Stimulated activated CD8-positive, alpha-beta memory T cell treated with anti-CD3 and anti-CD28 coated beads, Interleukin-15, amount 100 ng/mL, for 48 hours (primary cell): ENCODE measurements at places on chromosomes 12 and 14.

DNA sequence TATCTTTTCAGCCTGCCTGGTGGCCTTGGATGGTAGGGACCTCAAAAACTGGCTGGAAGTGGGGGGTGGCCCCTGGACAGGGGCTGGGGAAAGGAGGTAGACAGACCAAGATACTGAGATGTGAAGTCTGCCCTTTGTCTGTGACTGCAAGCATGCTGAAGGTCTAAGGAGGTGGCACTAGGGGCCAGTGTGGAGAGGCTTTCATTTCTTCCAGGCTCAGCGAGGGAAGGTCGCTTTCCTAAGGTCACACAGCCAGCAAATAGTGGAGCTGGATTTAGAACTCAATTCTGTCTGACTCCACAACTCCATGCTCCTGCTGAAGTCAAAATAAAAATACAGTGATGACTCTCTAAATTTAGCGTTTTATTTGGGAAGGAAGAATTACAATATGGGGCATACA is 11.3 kb upstream of the PLBD2 start:
- no peak for DNase-seq

GRCh38 chr12:19893514-19893913 is 454.2 kb downstream of the AEBP2 start:
- no peak for DNase-seq

GRCh38 chr12:67152451-67152850 is 116.7 kb upstream of the CAND1 start:
- no peak for DNase-seq

- DNase-seq: no peak
These were observed 36.7 kb upstream of the IL22 start for GRCh38 chr12:68290126-68290525.

GRCh38 chr14:68312300-68312699 is 480.6 kb downstream of the ZFP36L1 start:
- DNase-seq: no peak

DNA sequence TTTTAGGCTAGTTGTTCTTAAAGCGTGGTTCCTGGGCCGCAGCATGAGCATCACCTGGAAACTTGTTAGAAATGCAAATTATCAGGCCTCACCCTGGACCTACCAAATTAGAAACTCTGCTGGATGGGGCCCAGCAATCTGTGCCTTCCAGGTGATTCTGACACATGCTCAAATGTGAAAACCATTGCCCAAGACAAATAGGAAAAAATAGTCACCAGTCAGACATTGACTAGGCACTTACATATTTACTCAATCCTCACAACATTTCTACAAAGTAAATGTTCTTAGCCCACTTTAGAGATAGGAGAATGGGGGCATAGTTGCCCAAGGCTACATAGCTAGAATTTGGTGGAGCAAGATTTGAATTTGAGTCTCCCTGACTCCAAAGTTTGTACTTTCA is 3.3 kb downstream of the CELA1 start:
- DNase-seq: no peak

GRCh38 chr14:104657563-104658324 is 31.7 kb upstream of the INF2 start:
- DNase-seq: no peak

DNA sequence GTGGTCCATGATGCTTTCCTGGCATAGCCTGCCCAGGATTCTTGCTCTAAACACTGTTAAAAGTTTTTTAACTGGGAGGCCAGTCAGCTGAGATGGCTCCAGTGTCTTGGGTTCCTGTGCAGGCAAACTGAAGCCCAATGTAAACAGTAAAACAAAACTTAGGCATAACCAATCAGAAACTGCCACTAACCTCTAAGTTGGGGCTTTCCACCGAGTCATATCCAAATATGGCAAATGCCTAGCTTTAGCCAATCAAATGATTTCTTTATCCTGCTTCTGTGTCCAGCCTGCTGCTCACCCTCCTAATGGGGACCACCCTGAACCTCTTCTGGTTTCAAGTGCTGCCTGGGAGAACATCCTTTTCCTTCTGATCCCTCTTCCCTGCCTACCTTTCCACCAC is 277.9 kb downstream of the EMP1 start:
- DNase-seq: no peak

- no peak for DNase-seq
These were observed 26.9 kb upstream of the RXYLT1 start for GRCh38 chr12:63752841-63753240.

DNA sequence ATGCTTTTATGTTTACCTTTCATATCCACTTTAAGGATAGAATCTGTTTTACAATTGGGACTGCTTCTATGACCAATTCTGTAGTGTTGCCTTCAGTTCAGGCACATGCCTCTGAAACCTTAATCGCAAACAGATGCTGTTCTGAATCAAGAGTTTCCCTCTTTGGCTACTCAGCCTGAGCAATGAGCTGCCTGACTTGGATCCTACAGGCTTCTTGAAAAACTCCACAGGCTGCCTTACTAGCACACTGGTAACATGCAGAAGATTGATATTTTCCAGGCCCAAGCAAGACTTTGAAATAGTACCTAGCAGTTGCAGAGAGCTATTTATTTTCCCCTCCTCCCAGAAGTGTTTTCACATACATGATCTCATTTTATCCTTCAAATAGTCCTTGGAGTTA is 34.8 kb upstream of the PMCH start:
- no peak for DNase-seq

DNA sequence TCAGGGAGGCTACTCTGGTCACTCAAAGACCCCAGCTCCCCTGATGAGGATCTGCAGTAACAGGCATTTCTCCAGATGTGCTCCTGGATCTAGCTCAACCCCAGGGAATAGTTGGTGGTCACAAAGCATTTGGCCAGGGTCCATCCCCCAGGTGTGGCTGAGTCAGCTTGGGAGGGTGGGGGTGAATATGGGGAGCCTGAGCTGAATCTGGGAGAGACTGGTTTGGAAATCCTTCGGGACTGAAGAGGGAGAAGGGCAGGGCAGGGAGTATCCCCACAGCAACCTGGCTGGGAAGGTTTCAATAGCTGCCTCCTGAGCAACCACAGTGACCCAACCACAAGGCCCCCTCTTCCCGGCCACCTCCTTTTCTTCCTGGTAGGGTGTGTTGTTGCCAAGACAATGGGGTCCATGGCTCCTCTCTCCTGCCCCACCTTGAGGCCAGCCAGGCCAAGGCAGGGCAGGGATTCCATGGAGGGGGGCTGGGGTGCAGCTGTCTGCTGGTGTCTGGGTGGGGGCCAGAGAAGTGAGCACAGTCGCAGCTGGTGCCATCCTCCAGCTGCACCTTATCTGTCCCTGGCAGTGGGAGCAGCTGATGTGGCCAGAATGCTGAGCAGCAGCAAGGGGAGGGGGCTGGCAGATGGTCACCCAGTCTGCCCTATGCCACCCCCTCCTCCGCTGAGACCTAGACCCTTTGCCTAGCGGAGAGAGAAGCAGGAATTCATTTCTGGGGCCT is 5.5 kb downstream of the ASIC1 start:
- DNase-seq: no peak

- no peak for DNase-seq
These were observed at the start of gene FLVCR2 for GRCh38 chr14:75578102-75578785. TSS of gene FLVCR2 (plus strand) at chr14:75578620. CDS start at chr14:75578973, 353 bp downstream.

DNA sequence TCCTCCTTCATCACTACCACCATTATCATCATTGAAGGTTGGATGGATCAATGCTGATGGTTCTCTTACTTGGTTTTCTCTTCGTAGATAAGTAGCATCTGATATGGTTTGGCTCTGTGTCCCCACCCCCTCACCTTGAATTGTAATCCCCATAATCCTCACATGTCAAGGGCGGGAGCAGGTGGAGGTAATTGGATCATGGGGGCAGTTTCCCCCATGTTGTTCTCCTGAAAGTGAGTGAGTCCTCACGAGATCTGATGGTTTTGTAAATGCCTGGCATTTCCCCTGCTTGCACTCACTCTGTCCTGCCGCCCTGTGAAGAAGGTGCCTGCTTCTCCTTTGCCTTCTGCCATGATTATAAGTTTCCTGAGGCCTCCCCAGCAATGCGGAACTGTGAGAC is 172.4 kb upstream of the PWP1 start:
- DNase-seq: no peak

DNA sequence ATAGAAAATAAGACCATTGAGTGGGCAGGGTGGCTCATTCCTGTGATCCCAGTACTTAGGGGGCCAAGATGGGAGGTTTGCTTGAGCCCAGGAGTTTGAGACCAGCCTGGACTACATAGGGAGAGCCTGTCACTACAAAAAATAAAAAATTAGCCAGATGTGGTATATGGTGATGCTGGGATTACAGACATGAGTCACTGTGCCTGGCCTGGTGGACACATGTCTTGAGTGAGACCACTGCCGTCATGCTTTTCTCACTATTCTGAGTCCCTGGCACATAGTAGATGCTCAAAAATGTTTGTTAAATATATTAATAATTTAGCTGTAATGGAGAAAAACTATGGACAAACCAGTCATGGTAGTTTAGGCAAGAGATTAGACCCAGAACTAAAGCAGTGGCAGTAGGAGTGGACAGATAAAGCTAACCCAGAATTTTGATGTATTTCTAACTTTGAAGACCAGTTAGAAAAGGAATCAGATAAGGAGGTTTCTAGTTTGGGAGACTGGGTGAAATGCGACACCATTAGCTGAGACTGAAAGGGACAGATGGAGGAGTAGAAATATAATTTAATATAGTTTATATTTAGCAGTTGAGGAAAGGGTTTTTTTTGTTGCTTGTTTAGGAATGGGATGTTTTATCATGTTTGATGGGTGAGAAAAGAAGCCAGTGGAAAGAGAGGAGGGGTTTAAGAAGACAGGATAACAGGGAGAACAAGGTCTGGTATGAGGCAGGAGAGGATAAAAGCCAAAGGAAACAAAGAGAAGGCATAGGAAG is 7.4 kb upstream of the PTGES3 start:
- no peak for DNase-seq
